KBM-7 (cell line): ENCODE measurements at places on chromosomes 4 and X.

DNA sequence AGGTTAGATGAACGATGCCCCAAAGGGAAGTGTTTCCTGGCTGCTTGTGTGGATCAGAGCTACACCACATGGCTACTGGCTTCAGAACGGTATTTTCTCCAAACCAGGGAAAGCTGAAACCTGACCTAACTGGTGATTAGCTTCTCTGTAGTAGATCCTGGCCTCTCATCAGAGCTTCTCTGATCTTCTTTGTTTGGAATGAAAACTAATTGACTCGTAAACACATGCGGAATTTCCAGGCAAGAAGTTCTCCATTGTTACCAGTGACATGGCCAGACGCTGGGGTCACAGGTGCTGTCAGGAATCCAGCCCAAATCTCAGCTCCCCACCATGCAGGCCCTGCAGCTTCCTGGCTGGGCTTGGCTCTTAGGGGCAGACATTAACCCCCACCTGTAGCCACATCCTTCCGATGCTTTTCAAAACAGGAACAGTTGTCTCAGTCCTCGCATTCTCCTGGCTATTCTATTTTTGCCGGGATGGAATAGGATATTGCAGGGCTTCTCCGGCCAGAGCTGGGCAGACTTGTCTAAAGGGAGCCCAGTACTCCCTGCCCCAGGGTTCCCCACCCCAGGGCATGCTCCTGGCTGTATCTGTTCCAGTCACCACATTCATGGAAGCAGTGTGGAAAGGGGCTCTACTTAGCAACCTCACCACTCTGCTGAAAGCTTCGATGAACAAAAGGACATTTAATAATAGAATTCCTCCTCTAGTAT, 305.4 kb upstream of the F9 start:
- no peak for DNase-seq

DNA sequence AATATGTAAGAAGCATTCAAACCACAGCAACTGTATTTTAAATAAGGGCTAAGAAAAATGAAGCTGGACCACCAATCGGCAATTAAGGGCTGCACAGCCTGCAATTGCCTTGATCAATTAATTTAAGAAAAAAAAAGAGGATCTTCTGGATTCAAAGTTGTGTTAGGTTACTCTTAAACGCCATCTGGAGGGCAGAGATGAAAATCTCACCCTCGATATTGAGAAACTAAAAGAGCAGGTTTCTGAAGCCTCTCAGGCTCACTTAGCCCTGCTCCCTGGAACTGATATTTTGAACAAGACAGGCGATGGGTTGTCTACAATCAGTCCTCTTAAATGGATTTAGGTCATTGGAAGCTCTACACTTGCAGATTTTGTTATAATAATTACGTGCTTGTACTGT, 579.4 kb downstream of the GRXCR1 start:
- DNase-seq = peak; percentile 58

- no peak for DNase-seq
Measured at GRCh38 chr4:184279496-184280061, 61.9 kb upstream of the ENPP6 start.

- DNase-seq = no peak
Measured at GRCh38 chrX:129748305-129748704, 9.5 kb downstream of the XPNPEP2 start.

- DNase-seq = no peak
Measured at GRCh38 chr4:23163647-23164436, 471.1 kb downstream of the GBA3 start.

GRCh38 chr4:112933790-112934189, 115.7 kb upstream of the ANK2 start:
- DNase-seq = no peak
